ENCODE measurements at places on chromosomes 6 and 20.

DNA sequence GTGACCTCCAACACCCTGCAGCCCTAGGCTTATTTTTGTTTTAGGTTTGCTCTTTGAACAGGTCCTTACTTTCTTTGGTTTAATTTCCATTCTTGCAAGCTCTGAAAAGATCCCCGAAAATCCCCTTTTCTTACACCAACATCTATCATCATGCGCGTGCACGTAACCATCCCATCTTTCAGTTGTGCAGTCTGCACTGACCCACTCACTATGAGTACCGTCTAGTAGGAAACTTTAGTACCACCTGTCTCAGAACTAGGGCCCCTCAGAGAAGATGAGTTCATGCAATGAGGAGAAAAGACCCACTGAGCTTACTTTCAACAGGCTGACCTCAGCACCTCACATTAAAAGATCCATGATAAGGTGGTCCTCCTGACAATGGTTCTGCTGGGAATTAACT, 120.6 kb upstream of the AGPAT4 start:
- no peaks in the 10 kb centered on the region for H3K36me3 ChIP-seq
- DNase-seq: no peak

- no peak overlapping the region for H3K4me3 ChIP-seq
- peaks cover 2% of the 10 kb centered on the region for H3K4me1 ChIP-seq
- no peaks in the 10 kb centered on the region for H3K36me3 ChIP-seq
- H3K27me3 ChIP-seq: no peaks in the 10 kb centered on the region
- no peak overlapping the region for H3K27ac ChIP-seq
- no peak for DNase-seq
Observed at GRCh38 chr6:72975352-72975752, 249.9 kb downstream of the KHDC1L start.

- DNase-seq: no peak
- no peak overlapping the region for H3K4me3 ChIP-seq
- no peaks in the 10 kb centered on the region for H3K4me1 ChIP-seq
- no peak overlapping the region for H3K27ac ChIP-seq
- H3K36me3 ChIP-seq: no peaks in the 10 kb centered on the region
Observed at GRCh38 chr6:2008383-2008976, 236.9 kb downstream of the GMDS start.

DNA sequence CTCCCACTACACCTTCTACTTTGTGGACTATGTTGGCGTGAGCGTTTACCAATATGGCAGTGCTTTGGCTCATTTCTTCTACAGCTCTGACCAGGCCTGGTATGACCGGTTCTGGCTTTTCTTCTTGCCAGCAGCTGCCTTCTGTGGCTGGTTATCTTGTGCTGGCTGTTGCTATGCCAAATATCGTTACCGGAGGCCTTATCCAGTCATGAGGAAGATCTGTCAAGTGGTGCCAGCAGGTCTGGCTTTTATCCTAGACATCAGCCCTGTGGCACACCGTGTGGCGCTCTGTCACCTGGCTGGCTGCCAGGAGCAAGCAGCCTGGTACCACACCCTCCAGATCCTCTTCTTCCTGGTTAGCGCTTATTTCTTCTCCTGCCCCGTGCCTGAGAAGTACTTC, 16.5 kb upstream of the EFHC1 start:
- peaks cover 2% of the 10 kb centered on the region for H3K36me3 ChIP-seq
- no peaks in the 10 kb centered on the region for H3K27me3 ChIP-seq
- H3K4me3 ChIP-seq: no peak overlapping the region

- no peak for DNase-seq
- H3K4me1 ChIP-seq: peaks cover 8% of the 10 kb centered on the region
- H3K27ac ChIP-seq: no peak overlapping the region
- H3K36me3 ChIP-seq: no peaks in the 10 kb centered on the region
- no peak overlapping the region for H3K4me3 ChIP-seq
Observed at GRCh38 chr6:40325791-40326190, 261.4 kb downstream of the LRFN2 start.

- no peak for DNase-seq
- H3K4me3 ChIP-seq: no peak overlapping the region
- no peak overlapping the region for H3K27ac ChIP-seq
Observed at GRCh38 chr6:17656644-17657043, 50.1 kb downstream of the NUP153 start.

DNA sequence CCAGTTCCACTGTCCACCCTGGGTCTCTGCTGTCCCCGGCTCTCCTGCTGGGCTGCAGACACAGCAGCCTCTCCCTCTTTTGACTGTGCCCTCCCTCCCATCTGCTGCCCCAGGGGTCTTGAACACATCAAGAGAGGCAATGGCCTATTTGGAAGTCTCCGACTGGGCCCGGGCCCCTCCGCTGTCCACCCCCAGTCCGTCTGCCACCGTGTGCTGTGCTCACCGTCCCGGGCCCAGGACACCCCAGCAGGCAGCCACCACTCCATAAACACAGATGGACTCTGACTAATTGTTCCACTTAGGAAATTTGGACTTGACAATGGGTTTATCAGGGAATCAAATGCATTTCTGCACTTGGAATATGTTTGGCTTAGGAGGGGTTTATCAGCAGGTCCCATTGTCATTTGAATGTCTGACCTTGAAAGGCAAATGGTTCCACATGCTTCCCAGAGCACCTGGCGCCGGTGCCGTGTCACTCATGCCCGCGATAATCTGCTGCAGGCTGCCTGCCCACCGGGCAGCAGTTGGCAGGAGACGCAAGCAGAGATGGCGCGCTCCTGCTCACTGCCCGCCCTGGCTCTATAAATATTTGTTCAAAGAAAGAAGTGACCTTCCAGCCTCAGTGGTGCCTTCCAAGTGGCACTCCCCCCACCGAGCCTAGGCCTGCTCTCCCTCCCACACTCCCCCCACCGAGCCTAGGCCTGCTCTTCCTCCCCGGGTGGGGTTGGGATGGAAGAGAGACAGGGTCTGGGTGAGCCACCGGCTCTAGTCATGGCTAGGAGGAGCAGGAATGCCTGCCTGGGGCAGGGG, 18.8 kb upstream of the FRMD1 start:
- peaks cover 7% of the 10 kb centered on the region for H3K4me1 ChIP-seq
- DNase-seq: no peak
- H3K27me3 ChIP-seq: peaks cover 20% of the 10 kb centered on the region
- H3K36me3 ChIP-seq: no peaks in the 10 kb centered on the region

DNA sequence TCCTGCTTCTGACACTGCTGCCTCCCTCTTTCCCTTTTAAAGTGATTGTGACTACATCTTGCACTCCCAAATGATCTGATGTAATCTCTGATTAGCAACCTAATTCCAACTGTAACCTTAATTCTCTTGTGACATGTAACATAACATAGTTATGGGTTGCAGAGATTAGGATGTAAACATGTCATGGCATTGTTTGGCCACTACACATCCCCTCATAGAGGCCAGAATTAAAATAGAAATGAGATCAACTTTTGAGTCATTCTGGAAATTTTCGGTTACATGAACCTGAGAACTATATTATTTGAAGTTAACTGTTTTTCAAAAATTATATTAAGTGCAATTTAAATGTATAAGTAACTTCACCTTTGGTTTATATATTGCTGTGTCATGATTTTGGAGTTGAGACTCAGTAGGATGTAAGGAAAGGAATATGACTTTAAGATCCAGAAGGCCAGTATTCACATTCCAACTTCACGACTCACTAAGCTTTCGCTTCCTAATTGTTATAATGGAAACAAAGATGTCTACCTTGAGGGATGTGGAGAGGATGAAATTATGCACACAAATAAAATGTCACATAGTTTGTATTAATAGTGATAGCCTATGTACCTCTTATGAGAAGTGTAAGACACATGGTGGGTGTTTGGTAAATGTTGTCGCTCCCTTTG, 611.9 kb upstream of the MAP3K7 start:
- no peaks in the 10 kb centered on the region for H3K36me3 ChIP-seq
- H3K4me1 ChIP-seq: no peaks in the 10 kb centered on the region
- H3K27me3 ChIP-seq: no peaks in the 10 kb centered on the region
- no peak for DNase-seq

DNA sequence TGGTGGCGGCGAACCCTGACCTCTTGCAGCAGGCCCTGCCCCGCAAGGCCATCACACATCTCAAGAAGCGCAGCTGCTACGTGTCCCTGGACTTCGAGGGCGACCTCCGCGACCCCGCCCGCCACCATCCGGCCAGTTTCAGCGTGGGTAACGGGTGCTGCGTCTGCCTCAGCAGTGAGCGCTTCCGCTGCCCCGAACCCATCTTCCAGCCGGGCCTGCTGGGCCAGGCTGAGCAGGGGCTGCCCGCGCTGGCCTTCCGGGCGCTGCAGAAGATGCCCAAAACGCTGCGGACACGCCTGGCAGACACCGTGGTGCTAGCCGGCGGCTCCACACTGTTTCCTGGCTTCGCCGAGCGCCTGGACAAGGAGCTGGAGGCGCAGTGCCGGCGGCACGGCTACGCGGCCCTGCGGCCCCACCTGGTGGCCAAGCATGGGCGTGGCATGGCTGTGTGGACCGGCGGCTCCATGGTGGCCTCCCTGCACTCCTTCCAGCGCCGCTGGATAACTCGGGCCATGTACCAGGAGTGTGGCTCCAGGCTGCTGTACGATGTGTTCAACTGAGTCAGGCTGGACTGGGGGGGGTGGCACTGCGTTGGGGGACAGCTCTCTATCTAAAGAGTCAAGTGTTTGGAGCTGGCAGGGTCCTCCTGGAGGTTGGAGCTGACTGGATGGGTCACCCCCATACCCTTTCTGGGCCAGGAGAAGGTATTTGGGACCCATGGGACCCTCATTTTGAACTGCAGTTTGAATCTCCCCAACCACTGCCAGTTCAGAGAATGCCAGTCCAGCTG, 1.1 kb downstream of the ACTL10 start:
- no peak overlapping the region for H3K27ac ChIP-seq
- peaks cover 11% of the 10 kb centered on the region for H3K36me3 ChIP-seq
- DNase-seq: no peak

DNA sequence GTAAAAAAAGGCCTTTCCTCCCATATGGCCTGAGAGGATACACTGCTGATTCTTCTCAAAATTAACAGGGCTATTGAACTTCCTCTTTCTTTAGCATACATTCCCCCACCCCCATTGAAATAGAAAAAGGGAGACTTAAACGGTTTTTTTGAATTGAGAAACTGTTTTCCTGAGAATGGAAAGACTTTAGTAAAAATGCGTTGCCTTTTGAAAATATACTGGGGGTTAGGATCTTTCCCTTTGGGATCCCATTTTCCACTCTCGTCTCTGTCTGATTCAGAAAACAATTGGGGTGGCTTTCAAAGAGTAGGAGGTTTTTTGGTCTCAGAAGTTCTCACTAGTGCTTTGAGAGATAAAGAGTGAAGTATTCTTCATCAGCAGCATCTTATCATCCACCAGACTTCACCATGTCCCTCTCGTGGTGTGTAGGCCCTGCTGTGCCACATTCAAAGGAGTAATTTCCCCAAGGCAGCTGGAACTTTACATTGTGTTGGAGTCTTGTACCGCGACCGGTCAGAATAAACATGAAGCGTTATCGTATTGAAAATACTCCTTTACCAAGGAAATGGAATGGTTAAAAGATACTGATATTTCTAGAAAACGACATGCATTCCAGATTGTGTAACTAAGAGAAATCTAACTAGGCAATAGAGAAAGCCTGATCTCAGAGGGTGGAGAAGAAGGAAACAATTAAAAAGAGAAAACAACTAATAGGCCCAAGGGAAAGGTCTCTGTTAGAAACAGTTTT, 10.6 kb downstream of the MYB start:
- H3K27ac ChIP-seq: no peak overlapping the region
- no peaks in the 10 kb centered on the region for H3K4me1 ChIP-seq
- DNase-seq: no peak
- H3K36me3 ChIP-seq: peaks cover 3% of the 10 kb centered on the region
- no peak overlapping the region for H3K4me3 ChIP-seq

DNA sequence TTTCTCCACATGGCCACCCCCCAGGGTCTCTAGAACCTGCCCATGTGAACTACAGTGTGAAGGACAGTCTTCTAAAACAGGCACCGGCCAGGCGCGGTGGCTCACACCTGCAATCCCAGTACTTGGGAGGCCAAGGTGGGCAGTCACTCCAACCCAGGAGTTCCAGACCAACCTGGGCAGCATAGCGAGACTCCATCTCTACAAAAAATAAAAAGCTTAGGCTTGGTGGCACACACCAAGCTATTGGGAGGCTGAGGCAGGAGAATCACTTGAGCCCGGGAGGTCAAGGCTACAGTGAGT, 13.7 kb downstream of the ACSS1 start:
- no peak overlapping the region for H3K27ac ChIP-seq
- no peaks in the 10 kb centered on the region for H3K27me3 ChIP-seq
- H3K4me3 ChIP-seq: no peak overlapping the region
- no peaks in the 10 kb centered on the region for H3K4me1 ChIP-seq

GRCh38 chr6:27275025-27275956, 27.8 kb downstream of the PRSS16 start:
- no peak for DNase-seq
- no peak overlapping the region for H3K27ac ChIP-seq
- H3K27me3 ChIP-seq: no peaks in the 10 kb centered on the region
- peak overlapping the region; percentile 77 for H3K4me3 ChIP-seq

GRCh38 chr6:119446115-119446554, 96.6 kb upstream of the MAN1A1 start:
- H3K4me1 ChIP-seq: no peaks in the 10 kb centered on the region
- H3K27me3 ChIP-seq: no peaks in the 10 kb centered on the region
- DNase-seq: no peak
- H3K36me3 ChIP-seq: no peaks in the 10 kb centered on the region
- no peak overlapping the region for H3K27ac ChIP-seq
- H3K4me3 ChIP-seq: no peak overlapping the region

DNA sequence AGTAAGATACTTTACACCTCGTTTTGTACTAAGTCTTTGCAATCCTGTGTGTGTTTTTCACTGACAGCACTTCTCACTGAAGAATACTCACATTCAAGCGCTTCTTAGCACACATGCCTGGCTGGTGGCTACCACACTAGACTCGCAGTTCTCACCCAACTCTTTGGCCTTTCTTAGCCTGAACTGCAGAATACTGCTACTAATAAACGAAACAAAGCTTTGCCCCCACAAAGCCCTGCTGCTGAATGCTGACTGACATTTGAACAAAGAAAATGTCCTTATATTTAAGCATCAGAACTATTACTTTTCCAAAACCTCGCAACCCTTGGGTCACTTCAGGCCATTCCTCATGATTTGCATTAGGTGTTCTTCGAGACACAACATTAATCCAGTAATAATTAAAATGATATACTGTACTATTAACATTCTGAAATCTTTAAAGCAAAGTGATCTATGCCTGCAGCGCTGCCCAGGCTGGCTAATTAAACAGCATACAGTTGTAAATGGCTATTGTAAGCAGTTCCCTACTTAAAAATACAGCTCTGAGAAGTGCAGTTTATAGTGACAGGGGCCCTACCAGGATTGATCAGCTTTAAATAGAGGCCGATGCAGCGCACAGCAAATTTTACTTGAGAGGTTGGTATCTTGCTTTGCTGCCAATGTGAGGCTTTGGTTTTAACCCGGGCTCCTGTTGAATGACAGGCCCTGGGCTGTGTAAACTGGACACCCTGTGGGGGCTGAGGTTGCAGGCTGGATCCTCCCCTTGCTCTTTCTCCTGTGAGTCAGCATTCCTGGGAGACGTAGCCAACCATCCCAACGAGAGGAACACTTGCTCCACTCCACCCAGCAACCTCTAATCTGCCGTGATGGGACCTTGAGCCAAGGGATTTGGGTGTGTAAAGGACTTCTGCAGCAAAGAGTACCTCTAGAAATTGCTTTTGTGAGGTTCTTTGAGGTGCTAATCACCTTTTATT, 899.0 kb downstream of the TFAP2A start:
- H3K4me3 ChIP-seq: no peak overlapping the region
- H3K27me3 ChIP-seq: no peaks in the 10 kb centered on the region
- H3K4me1 ChIP-seq: peaks cover 1% of the 10 kb centered on the region
- no peaks in the 10 kb centered on the region for H3K36me3 ChIP-seq
- no peak for DNase-seq
- H3K27ac ChIP-seq: no peak overlapping the region
